CD4-positive, alpha-beta T cell treated with Interleukin-6 for 4 hours (primary cell): ENCODE measurements at places on chromosomes 16 and 17.

- no peak for DNase-seq
Measured at GRCh38 chr17:54956791-54957190, 11.7 kb downstream of the COX11 start.

DNA sequence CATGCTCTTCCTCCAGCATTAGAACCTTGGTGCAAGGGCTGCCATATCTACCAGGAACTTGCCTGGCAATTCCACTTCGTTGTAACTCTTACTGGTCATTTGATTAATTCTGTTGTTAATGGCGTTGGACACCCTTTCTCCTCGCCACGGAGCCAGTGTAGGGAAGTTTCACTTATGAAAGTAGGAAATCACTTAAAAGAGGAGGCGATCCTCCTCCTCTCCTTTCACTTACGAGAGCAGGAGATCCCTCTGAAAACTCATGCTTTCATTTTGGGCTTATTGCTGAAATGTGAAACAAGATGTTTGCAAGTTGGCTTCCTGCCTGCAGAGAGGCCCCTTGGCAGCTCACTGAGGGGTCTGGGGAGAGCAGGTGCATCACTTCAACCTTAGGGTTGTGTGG is 226.0 kb downstream of the SNX29 start:
- no peak for DNase-seq

- DNase-seq = no peak
Measured at GRCh38 chr16:54897930-54898329, 32.7 kb upstream of the IRX5 start.

DNA sequence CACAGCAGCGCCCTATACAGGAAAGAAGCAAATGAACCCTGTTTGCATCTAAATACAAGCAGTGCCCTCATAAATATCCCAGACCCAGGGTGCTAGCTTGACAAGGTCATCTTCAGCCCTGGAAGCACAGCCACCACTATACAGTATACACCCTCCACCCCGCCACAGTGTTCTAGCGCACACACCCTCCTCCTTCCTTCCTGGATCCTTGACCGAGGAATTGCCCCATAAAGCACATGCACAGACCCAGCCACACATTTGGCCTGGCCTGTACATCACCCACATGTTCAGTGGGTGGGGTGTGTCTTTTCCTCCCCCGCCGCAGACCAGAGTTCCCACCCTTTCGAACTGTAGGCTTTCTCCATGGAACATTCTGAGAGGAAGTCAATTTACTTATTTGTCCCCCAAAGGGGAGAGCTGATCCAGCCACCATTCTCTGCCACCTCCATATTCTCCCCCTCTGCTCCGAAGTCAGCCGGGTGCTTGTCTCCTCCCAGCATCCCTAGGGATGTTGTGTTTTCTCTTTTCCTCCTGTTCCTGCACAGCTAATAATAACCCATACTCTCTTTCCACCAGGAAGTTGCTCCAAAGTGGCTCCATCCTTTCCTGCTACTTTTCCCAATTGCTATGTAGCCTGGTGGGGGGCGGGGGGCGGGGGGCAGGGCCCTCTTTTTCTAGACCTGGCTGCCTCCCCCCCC is 6.6 kb downstream of the ABI3 start:
- no peak for DNase-seq

DNA sequence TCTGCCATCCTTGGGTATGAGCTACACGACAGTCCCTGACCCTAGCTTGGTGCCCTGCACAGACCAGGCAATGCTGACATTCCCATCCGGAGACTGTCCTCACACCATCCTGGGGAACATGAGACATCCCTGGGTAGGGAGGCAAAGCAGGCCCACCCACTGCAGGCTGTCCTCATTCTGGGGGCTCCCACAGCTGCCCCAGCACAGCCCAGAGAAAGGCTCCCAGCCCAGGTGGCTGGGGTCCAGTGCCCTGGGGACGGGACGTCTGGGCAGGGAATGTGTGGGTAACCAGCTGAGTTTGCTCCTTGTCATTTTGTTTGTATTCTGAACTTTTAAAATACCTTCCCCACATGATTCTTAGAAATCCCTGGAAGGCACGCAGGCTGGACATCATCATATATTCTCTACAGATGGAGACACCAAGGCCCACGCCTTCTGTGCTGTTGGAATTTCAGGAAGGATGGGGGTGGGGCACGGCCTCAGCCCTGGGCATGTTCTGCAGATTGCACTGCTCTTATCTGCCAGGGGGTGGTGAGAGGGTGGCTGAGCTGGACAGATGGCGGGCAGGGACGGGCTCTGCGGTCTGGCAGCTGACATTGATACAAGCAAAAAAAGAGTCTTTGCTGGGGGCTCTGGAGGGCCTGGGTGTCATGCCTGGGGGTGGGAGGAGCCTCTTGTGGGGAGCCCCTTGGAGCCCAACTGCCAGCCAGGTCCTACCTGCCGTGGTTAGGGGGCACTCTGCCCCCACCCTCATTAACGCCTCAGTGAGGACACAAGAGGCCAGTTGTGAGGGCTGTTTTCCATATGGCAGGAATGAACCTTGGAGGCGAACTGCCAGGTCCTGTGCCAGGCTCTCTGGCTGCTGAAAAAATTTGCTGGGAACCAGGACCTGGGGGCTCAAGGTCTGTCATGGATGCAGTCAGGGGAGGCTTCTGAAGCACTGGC is 28.4 kb downstream of the LRRC75A start:
- DNase-seq = no peak

GRCh38 chr17:67625971-67626370 is 91.8 kb upstream of the NOL11 start:
- no peak for DNase-seq

GRCh38 chr17:45288825-45289224 is 26.9 kb upstream of the SPATA32 start:
- DNase-seq = no peak

GRCh38 chr16:16197331-16197730 is 26.0 kb downstream of the ABCC6 start:
- no peak for DNase-seq

- DNase-seq = no peak
Measured at GRCh38 chr17:6437466-6437865, 2.5 kb upstream of the AIPL1 start.

DNA sequence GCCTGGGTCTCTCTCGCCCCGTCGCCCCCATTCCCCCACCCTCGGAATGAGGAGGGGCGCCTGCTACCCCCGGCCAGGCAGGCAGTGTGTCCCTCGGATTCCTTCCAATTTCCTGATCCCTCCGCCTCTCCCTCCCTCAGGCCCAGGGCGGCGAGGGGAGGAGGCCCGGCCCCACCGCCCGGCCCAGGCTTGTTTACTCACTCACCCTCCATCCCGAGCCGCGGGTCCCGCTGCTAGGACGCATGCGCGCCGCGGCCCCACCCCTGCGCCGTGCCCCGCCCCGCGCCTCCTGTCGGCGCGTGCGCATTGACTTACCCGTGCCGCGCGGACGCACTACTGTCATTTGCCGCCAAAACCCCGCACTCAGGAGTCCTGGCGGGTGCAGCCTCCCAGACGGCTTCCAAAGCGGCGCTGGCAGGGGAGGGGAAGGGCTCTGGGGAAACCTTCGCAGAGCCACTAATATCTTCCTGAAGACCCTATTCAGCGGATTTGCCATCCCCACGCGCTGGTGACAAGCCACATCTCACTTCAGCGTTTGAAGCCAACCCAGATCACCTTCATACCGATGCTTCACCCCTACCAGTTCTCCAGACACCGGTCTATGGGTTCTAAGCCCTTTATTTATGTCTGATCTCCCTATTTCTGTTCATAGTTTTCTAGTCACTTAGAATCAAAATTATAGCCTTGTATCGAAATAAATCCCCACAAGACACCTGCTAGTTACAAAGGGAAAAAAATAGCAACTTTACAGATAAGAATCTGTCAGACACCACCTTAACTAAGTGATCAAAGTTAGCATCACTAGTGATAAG is at the start of gene EZH1:
Gene EZH1 (minus strand): TSS at position 235 of the 812 bp plus-strand sequence. CDS start 16,099 bp downstream, outside the sequence.
- peak; percentile 93 for DNase-seq

GRCh38 chr16:48537909-48538745 is 71.9 kb downstream of the N4BP1 start:
- no peak for DNase-seq

GRCh38 chr17:43846221-43846712 is 709 bp upstream of the CD300LG start:
- peak; percentile 77 for DNase-seq

GRCh38 chr17:2053380-2054261 is 1.3 kb upstream of the HIC1 start:
- peak; percentile 77 for DNase-seq

- DNase-seq = no peak
Measured at GRCh38 chr16:73149334-73149733, 101.4 kb upstream of the ZFHX3 start.

DNA sequence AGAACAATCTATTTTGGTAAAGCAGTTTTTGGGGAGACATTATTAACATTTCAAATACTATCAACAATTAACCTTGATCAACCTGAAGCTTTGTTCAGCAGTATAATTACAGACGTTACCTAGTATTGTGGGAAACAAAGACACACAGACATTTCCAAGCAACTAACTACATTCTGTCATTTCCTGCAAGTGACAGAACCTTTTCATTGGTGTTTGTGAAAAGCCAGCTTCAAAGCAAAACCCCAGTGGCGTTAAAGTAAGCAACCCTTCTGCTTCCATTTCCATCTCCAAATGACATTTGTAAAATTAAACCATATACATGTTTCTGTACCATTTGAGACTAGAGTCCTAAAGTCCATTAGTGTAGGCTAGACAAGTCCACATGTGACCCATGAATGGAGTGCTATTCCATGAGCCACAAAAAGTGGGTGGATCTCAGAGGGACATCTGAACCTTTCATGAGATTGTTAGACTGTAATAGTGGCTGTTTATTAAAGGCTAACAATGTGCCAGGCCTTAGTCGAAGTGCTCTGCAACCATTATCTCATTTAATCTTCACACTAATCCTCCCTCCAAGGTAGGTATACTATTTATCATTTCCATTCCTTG is 101.2 kb downstream of the SSH2 start:
- no peak for DNase-seq

DNA sequence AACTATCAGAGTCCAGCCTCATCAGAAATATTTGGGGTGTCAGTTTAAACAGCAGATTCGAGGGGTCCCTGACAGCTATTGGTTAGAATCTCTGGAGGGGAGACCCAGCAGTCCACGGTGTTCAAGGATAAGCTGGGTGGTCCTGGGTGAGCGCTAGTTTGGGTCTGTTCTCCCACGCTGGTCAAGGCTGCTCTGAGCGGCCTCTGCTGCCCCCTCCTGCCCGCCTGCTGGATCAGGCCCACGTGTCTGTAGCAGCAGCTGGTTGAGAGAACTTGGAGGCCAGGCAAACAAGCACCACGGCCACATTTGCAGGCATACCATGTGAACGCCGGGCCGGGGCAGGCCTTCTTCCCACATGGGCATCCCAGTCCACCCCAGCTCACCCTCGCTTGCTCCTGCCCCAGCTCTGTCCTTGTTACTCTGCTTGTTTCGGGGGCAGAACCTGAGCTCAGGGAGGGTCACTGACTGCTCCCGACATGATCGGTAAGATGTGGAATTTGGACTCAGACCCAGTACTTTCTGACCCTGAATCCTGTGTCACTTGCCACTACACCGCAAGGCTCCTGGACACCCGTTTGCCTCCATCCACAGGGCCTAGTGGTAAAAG is 7.4 kb downstream of the FOXF1 start:
- no peak for DNase-seq

GRCh38 chr16:57013902-57014301 is 24.5 kb downstream of the NLRC5 start:
- DNase-seq = no peak

GRCh38 chr16:23060458-23061320 is 88.6 kb downstream of the USP31 start:
- DNase-seq = peak; percentile 56

DNA sequence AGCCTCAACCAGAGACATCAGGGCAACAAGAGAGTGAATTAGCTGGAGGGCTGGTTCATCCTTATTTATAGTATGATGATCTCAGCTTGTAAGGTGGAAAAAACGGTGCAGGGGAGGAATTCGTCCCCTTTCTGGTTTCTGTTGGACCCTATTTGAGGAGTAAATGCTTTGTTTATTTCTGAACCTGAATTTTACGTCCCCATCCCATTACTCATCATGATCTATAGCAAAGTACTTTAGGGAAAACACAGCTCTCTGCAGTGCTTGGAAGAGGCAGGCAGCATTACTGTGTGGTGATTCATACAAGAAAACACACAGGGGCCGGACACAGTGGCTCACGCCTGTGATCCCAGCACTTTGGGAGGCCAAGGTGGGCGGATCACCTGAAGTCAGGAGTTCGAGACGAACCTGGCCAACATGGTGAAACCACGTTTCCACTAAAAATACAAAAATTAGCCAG is 8.0 kb upstream of the VAT1L start:
- DNase-seq = no peak

- DNase-seq = no peak
Measured at GRCh38 chr16:88649195-88649923, 1.5 kb downstream of the CYBA start.

- DNase-seq = no peak
Measured at GRCh38 chr17:68870161-68870826, 84.9 kb downstream of the ABCA8 start.

DNA sequence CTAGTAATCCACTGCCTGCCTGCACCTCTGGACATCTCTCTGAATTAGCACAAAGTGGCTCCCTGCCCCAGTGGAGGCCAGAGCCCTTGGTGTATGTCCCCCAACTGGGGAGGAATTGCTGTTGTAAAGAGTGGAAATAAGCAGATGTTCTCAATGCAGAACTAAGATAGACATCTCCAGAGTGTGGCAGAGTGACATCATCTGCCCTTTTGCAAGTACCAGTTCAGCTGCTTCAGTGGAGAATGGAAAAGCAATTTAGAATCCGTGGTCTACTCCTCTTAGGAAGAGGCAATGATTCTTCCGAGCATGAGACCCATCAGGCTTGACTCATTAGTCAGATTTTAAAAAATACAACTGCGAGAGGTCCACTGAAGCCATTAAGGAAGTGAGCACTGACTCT is 1512.0 kb upstream of the GOT2 start:
- DNase-seq = no peak

GRCh38 chr17:37177254-37177870 is 198.4 kb upstream of the C17orf78 start:
- DNase-seq = no peak

DNA sequence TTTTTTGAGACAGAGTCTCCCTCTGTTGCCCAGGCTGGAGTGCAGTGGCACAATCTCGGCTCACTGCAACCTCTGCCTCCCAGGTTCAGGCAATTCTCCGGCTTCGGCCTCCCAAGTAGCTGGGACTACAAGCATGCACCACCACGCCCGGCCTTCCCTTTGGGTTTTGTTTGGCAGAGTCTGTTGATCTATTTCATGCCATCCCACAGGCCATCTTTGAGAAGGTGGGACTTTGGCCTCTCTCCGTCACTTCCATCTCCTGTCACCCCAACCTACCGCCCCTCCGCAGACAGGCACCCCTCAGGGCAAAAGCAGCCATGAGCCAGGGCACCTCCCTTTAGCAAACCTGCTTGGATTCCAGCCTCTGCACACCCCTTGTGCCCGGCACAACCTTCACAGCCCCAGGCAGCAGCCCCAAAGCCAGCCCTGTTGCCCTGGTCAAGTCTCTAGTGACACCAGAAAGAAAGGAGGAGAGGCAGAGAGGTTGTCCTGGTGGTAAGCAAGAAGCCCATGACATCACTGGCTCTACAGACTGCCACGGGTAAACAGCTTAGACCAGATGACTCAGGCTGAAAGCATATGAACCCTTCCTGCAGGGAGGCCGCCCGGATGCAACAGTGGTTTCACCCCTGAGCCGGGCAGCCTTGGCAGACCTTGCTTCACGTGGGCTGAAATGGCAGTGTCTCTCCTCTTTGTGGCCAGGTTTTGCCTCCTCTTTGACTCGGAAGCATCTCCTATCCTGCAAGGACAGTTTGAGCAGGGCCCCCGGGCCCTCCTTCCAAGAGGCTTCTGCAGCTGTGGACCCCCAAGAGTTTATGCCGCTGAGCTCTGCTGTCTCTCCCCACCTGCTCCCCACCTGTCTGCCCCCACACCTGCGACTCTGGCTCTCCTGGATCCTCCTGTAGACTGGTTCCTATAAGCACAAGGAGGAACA is 8.1 kb upstream of the TIMP2 start:
- DNase-seq = peak; percentile 52

- no peak for DNase-seq
Measured at GRCh38 chr17:68646626-68647526, 45.7 kb upstream of the FAM20A start.
